Hematopoietic multipotent progenitor cell treated with erythropoietin and hydrocortisone succinate and interleukin-3 and kit ligand, for 6 days (in vitro differentiated cells): ENCODE measurements at places on chromosomes 3 and 15.

- peak; percentile 57 for DNase-seq
These were observed 24.8 kb downstream of the SLC28A2 start for GRCh38 chr15:45276831-45277230.

- DNase-seq: no peak
These were observed 147.7 kb upstream of the TSC22D2 start for GRCh38 chr3:150260398-150260710.

GRCh38 chr3:79086514-79086913, 681.3 kb downstream of the ROBO1 start:
- peak; percentile 81 for DNase-seq

DNA sequence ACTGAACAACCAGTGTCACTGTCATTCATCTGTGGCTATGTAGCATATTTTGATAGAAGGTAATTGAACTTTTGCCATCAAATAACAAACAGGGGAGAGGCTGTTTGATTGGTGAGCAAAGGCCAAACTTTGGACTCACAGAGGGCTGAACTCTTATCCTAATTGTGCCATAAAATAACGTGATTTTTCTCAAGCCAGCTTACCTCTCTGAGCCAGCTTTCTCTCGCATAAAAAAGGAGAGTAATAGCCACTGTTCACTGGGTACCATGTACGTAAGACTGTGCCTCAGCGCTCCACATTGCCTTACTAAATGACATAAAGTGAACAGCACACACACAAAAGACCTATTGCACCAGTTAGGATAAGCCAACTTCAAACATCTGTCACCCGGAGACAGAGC, 216.9 kb downstream of the LRTM1 start:
- no peak for DNase-seq

DNA sequence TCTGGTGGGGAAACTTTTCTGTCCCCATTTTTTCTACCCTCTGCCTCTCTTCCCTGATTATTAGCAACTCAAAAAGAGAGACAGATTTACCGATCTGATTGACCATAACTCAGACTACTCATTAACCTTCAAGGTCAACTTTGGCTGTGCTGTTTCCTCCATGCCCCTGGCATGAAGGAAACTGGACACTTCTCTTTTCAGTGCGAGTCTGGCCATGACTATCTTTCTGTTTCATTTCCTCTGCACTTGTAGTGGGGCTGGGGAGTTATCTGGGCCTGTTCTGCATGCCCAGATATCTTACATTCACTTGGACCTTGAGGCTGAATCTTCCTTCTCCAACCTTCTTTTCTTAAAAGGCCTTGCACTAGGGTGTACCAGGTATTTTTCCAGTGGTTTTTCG, 76.9 kb upstream of the SLCO2A1 start:
- no peak for DNase-seq

DNA sequence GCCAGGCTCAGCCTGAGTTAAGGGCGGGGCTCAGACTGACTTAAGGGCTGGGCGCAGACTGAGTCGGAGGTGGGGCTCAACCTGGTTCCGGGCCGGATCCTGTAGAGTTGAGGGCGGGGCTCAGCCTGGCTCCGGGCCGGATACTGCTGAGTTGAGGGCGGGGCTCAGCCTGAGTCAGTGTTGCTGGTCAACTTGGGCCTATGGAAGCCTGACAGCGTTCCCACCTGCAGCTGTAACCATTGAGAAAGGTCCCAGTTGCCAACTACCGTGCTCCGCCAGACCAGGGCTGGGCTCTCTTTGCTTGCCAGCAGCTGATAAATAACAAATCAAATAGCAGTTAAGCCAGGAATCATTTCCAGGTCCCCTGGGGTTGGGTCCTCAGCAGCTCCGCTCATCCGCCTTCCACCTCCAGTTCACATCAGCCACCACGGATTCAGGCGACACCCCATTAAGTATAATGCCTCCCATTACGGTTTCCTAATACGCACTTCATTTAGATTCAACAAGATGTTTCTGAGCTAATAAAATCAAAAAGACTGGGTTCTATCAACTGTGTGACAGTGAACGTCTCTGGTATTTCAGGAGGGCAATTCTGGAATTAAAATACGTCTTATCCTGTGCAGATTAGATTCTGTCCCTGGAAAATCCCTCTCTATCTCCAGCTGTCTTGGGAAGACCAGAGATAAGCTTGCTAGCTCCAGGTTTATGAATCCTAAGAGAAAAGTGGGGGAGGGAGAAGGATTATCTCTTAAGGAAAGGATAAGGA, 7.3 kb downstream of the GRIP2 start:
- peak; percentile 29 for DNase-seq

GRCh38 chr3:115697263-115698053, 74.1 kb downstream of the GAP43 start:
- DNase-seq: no peak

GRCh38 chr3:189210251-189210770, 38.5 kb downstream of the TPRG1 start:
- DNase-seq: peak; percentile 26

DNA sequence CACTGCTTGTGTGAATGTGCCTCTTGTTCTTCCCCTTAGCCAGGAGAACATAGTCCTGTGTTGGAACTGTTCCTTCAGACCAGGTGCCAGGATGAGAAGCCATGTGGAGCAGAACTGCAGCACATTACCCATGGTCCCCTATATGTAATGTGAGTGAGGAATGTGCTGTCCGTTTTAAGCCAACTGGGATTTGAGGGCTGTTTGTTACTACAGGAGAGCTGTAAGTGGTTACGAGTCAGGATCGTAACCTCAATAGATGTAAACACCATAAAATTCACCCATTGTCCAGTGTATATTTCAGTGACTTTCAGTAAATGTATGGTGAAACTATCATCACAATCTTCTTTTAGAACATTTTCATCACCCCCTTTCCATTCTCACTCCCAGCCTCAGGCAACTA, 10.1 kb upstream of the SCAP start:
- no peak for DNase-seq

GRCh38 chr3:99473321-99473751, 165.1 kb upstream of the COL8A1 start:
- no peak for DNase-seq
